Activated CD8-positive, alpha-beta T cell treated with anti-CD3 and anti-CD28 coated beads, Interleukin-2, amount 10 ng/mL, durations not matched to agents 7 days and 5 days (primary cell): ENCODE measurements at places on chromosomes 1 and 21. TPM values are rescaled to one million over a fixed set of nuclear protein-coding genes. Genes with fewer than 3 reads are reported as not detected.
A peak's percentile ranks its signal among the peaks of the same experiment; 100 is the strongest.

The APOBEC4 gene
- total RNA-seq: not detected

- DNase-seq: no peak
- peaks cover 14% of the 10 kb centered on the region for H3K36me3 ChIP-seq
- H3K4me3 ChIP-seq: no peak overlapping the region
- H3K27ac ChIP-seq: no peak overlapping the region
These were observed 15.0 kb downstream of the EGLN1 start for GRCh38 chr1:231407049-231407448.

DNA sequence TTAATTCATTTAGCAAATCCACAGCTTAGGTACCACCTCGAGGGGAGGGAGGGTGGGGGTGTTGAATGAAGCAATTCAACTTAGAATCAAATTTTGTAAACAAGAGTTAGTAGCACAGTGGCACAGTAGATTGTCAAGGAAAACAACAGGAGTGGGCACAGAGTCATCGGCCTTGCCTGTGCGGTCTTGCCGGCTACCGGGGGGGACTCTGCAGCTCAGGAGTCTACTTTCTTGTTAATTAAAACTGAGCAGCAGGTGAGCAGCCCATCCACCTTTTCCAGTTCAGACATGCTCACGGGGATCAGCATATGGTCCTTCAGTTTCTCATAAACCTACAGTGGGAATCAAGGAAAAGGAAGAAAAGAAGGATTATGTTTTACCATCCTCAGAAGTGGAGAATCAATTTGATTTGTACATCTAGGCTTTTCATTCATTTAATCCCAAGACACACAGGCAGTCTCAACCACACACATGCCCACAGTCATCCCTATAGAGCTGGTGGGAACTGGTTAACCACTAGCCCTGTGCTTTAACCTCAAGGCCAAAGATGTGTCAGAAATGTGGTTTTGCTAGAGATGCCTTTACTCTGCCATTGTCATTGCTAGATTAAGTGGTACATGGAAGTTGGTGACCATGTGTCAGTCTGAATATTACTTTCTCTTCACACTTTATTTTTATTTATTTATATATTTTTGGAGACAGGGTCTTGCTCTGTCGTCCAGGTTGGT lies 45.0 kb upstream of the BCL10 start:
- DNase-seq: peak; percentile 36
- no peaks in the 10 kb centered on the region for H3K36me3 ChIP-seq
- no peak overlapping the region for H3K4me3 ChIP-seq

DNA sequence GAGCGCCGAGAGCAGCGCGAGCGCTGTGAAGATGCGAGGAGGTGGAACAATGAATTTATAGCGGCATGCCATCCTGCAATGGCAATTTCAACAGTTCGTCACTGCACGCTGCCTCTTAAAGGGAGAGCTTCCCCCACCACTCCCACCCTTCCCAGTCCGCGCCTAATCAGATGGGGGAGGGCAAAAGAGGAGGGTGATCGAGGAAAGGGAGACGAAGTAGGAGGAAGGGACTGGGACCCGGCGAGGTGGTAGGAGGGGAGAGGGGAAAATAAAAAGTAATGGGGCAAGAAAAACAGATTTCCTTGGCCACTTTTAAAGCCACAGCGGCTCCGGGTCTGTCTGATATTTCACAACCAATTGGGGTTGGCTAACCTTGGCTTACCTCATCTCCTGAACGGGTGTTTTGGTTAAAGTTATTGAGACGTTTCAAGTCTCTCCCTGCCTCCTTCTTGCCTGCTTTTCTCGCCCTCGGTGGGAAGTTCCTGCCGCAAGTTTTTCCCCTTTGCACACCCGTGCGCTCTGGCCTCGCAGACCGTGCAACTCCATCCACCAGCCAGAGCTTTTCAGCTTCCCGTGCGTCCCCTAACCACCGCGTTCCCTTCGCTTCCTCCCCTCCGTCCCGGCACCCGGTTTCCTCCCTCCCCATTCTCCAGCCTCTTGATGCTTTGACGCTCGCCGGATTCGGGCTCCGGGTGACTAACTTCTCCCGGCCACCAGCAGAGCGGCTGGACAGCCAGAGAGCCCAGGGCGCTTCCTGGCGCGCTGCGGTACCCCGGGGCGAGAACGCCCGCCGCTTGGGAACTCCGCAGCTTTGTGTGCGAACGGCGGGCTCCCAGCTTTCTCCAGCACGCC lies at the start of gene ADAMTS5:
ADAMTS5 (minus strand) TSS at position 27 of the 852 bp plus-strand sequence. CDS start 697 bp downstream, outside the sequence.
- no peaks in the 10 kb centered on the region for H3K4me1 ChIP-seq
- peaks cover 41% of the 10 kb centered on the region for H3K27me3 ChIP-seq
- no peaks in the 10 kb centered on the region for H3K36me3 ChIP-seq
- no peak within 1 kb of the TSS for H3K27ac ChIP-seq
- no peak for DNase-seq

DNA sequence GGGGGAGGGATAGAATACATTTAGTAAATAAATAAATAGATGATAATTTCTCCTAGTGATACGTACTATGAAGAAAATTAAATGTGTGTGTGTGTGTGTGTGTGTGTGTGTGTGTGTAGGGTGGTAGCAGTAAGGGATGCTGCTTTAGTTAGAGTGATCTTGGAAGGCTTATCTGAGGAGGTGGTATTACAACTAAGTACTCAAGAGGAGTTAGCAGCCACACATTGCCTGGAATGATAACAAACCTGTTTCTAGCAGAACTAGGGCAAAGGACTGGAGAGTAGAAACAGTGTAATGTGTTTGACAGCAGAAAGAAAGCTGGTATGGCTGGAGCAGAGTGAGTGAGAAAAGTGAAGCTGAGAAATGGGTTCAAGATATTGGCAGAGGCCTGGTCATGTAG lies 58.3 kb upstream of the FASLG start:
- peaks cover 14% of the 10 kb centered on the region for H3K4me1 ChIP-seq
- H3K27ac ChIP-seq: no peak overlapping the region
- H3K36me3 ChIP-seq: peaks cover 56% of the 10 kb centered on the region
- H3K27me3 ChIP-seq: no peaks in the 10 kb centered on the region
- H3K4me3 ChIP-seq: no peak overlapping the region
- no peak for DNase-seq

GRCh38 chr21:33300701-33301631 lies 23.8 kb upstream of the IFNAR1 start:
- peaks cover 34% of the 10 kb centered on the region for H3K4me1 ChIP-seq
- H3K27me3 ChIP-seq: no peaks in the 10 kb centered on the region
- H3K36me3 ChIP-seq: peaks cover 19% of the 10 kb centered on the region
- no peak overlapping the region for H3K4me3 ChIP-seq
- no peak for DNase-seq

The OPRD1 gene
- not detected for total RNA-seq
